ENCODE measurements at places on chromosomes 2 and 18. TPM values are rescaled to one million over a fixed set of nuclear protein-coding genes. Genes with fewer than 3 reads are reported as not detected.

SLC11A1 gene
- 0.11 TPM for total RNA-seq

DNA sequence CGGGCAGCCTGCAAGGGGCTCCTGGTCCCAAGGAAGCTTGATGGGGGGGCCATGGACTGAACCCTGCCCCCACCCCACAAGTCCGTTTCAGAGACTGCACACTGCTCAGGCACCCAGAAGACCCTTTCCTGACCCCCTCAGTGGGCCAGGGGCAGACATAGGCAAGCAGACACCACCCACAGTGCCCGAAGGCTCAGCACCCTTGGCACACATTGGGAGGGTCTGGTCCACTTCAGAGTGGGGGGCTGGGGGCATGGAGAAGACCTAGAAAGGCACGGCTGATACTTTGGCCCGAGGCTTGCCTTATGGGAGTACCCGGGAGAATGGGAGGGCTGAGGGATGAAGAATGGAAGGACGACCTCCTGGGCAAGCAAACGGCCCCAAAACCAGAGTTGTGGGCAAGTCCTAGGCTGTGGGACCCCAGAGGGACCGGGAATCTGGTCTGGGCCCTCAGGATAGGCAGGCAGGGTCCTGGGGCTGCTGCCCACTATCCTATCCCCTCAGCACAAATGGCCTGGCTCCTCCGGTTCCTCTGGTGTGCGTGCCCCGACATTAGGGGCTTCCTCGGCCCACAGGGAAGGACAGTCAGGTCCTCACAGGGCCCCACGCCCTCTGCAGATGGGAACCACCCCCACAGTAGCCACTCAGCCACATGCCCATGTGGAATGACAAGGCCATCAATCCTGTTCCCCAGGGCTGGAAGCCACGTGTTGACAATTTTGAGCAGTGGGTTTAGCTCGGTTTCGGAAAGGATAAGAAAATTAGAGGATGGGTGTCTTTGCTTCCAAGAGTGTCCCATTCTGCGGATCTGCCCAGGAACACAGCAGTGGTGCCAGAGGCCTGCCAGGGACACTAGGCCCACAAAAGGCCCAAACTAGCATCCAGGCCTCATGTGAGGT is 15.0 kb upstream of the GPC1 start:
- no peak for DNase-seq

DNA sequence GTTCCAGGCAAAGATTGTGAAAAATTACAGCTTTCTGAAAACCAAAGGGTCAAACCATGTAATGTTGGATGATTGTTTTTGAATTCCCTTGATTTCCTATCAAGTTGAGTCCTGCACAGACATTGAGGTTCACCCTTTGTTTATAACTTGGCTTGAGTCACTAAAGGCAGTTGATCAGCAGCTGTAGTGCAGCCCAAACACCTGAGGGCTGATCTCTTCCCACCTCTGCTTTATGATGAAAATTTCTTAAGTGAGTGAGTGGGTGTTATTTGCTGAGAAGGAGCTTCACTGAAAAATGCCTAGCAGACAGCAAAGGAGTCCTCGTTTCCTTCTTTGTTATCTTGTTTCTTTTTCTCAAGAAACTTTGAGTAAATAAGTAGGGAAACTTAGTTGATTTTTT is 31.9 kb upstream of the BMPR2 start:
- no peak for DNase-seq

DNA sequence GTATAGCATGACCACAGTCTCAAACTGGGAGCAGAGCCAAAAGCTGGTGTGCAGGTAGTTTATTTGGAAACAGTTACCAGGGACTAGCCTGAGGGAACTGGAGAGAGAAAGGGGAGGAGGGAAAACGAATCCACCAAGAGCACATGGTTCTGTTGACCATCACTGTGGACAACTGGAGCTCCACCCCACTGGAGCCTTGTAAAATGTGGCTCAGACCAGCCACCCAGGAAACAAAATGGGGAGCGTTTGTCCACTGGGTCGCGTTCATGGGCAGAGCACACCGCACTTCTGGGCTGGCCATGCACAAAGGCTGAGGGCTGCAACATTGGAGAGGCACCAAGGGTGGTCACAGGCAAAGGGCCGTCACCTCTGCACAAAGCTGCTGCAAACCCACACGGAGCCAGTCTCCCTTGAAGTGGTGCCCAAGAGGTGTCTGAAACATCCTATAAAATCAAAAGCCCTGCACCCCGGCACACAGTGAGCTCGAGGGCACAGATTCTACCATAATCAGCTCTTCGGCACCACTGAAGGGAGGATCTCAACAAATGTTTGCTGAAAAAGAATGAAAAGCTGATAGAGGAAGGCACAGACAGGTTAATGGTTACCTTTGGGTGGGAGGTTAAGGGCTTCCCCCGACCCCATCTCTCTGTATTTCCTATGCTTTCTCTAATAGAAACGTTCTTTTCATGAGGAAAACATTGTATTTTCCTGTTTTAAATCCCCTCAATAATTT is 192.9 kb downstream of the INHBB start:
- no peak for DNase-seq

DNA sequence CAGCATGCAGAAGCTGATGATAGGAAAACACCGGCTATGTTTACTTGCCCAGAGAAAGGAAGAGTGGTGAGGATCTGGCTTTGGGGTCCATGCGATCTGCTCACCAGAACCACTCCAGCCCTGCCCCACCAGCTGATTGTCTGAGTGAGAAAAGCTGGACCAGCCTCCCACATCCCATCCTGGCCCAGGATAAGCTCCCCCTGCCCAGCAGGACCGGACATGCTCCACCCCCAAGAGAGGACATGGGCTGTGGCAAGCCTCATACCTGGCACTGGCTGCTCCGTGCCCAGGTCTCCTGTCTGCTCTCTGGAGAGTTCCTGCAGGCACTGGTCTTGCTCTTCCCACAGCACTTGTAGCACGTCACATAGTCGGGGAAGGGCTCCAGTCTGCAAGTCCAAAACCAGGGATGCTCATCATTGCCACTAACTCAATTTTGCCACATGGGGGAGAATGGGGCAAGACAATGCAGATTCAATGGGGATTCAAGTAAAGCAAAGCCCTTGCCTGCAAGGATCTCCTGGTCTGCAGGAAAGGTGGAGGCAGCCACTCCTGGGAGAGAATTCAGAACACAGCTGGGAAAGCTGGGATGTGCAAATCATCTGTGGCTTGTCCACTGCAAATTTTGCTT is 30.0 kb downstream of the SCTR start:
- peak; percentile 3 for DNase-seq
